ENCODE measurements at places on chromosomes 1 and 21. TPM values are rescaled to one million over a fixed set of nuclear protein-coding genes. Genes with fewer than 3 reads are reported as not detected.

The FAM229A gene
- 4.6 TPM for total RNA-seq

The NKAIN1 gene
- 22.5 TPM for total RNA-seq

The CHD5 gene
- 0.57 TPM for total RNA-seq

The KLHDC8A gene
- total RNA-seq = 16.8 TPM

The NTRK1 gene
- 2.5 TPM for total RNA-seq
